ENCODE measurements at places on chromosomes 4 and X.

GRCh38 chrX:150182161-150182560, 181.0 kb upstream of the MAMLD1 start:
- no peak for DNase-seq

GRCh38 chr4:153204728-153205648, 745 bp downstream of the TRIM2 start:
- no peak for DNase-seq

GRCh38 chrX:46759645-46759974, 692 bp upstream of the SLC9A7 start:
- no peak for DNase-seq

- DNase-seq = no peak
Measured at GRCh38 chrX:30643313-30643821, 9.9 kb upstream of the GK start.

- DNase-seq = peak; percentile 34
Measured at GRCh38 chrX:129983575-129984110, 1.2 kb downstream of the BCORL1 start.

- DNase-seq = no peak
Measured at GRCh38 chr4:123463869-123464268, 67.3 kb downstream of the SPRY1 start.

DNA sequence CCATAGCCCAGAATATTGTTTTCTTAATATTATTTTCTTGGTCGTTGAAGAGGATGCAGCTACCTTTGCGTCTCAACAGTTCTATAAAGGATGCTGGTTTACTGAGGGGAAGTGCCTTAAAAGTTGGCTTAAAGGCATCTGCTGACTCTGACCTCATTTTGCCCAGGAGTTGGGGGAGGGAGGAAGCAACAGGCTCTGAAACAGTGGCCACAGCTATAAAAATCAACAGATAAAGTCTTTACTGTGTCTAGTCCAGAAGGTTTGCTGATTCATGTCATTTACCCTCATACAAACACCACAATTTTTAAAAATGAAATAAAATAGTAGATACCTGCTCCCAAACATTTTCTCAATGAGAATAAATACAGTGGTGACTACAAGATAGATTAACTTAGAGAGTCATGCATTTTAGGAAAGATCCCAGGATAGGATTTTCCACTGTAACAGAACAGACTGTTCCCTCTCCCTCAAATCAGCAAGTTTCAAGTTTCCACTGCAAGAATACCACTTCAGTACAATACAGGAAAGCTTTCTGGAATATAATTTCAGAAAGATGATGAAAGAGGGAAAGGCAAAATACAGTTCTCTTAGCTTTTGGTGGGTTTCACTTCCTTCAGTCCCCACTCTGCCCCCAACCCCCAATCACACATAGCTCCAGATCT, 1.9 kb downstream of the PHKA1 start:
- no peak for DNase-seq

DNA sequence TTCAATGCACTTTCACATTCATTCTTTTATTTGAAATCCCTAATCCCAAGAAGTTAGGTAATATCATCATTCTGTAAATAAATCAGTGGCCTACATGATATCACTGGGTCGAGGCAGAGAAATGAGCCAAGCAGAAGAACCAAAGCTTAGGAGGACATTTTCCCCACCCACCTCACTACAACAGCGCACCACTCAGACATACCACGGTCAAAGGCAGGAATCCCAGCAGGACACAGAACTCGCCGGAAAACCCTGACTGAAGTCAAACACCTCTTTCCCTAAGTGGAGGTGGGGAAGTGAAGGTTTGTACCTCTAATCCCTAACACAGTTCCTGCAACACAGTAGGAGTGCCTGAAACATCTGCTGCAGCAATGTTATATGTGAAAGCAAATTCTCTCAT, 21.5 kb downstream of the RELL1 start:
- no peak for DNase-seq

DNA sequence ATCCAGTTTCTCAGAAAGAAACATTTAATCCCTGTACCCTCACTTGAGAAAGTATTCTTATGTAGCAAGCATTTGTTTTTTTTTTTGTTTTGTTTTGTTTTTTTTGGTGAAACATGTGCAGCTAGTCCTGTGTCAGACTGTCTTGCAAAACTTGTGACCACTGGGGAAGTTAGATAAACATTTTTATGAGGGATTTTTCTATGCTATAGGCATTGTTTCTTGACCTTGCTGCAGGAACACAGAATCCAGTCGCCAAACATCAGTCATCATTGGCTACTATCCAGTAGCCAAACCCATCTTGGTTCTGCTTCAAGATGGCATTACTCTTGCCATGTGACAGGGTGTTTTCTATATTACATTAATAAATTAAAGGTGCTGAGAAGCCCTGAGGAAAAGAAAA, 7.7 kb upstream of the MAPK10 start:
- DNase-seq = no peak

DNA sequence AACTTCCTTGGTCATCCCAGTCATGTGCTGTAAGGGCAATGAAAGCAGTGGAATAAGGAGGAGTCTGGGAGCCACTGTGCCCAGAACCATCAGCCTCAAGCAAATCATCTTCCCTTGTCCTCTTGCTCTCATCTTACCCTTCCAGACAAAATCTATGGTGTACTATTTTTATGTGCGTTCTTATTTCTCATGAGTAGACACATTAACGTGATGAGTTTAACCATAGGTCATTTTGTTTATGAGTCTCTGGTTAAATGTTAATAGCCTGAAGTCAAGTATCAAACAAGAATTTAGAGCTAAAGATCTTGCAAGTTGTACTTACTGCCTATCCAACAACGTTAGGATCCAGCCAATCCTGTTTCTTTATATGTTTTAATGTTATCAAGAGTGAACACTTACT, 495.3 kb downstream of the SPRY1 start:
- no peak for DNase-seq

- DNase-seq = no peak
Measured at GRCh38 chrX:153764786-153765137, 713 bp downstream of the PLXNB3 start.

- peak; percentile 49 for DNase-seq
Measured at GRCh38 chrX:9885150-9885549, 82.0 kb upstream of the CLDN34 start.

DNA sequence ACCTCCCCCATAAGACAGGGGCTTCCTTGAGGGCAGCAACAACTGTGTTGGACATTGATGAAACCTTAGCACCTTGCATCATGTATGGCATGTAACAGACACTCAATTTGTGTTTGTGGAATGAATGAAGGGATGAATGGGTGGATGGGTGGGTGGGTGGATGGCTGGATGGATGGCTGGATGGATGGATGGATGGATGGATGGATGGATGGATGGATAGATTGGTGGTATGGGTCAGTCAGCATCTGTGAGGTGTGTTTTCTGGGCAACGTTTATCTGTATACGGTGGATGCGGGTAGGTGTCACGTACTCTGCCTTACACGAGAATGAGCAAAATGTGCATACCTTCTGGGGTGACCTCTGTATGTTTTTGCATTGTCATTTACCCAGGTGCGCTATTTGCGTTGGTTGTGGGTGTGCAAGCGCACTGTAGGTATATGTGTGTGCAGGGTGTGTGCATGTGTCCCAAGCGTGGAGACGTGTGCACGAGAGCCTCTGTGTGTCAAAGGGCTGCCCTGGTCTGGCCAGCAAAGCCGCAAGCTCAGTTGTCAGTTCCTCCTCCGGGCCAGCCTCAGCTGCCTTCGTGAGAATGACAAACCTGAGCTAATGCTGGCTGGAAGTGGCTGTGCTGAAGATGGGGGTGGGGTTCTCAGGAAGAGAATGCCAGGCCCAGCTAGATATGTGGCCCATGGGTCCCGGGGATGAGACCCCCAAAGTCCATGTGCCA, 26.5 kb downstream of the ELF4 start:
- no peak for DNase-seq

DNA sequence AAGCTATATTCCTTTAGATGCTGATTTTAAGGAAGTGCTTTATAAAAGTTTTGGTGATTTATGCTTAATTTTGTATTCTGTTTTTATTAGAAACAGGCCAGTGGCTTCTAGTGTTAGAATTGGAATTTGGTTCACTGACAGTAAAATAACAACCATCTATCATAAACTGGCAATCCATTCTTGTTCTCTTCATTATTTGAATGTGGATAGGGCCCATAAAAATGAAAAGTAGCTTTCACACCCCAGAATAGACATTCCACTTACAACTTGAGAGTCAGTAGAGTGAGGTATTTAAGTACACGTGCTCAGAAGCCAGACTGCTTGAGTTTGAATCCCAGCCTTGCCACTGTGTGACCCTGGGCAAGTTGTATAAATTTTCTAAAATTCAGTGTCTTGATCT, 232.4 kb upstream of the CTSO start:
- no peak for DNase-seq

DNA sequence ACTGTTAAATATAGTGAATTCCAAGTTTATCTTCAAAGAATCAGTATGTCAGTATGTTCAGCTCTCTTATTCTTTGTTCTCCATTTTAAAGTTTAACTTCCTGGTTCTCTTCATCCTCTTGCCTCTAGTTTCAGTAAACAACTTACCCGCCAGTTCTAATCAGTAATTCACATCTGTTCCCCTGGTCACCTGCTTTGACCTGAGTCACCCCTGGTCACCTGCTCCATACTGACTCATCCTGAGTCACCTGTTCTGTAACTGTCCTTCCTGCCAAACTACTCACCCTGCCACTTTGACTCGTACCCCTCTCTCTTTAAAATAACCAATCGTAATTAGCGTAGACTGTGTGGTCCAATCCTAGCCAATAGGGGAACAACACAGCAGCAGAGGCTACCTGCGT, 992.7 kb upstream of the HS3ST1 start:
- DNase-seq = no peak

GRCh38 chr4:164847967-164848649, 28.9 kb upstream of the APELA start:
- DNase-seq = no peak

DNA sequence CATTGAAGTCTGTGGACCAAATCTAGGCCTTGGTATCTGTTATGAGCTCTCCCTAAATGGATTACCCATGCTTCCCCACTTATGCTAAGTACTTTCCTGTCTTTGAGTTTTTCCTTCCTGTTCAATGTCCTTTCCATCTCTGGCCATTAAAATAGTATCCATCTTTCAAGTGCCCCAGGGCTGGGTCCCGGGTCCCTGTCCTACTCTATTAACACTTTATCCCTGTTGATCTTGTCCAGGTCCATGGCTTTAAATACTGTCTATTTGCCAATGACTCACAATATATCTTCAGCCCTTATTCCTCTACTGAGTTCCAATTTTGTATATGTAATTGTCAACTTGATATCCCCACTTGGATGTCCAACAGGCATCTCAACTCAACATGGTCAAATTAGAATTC, 17.7 kb upstream of the RPS6KA3 start:
- DNase-seq = no peak

DNA sequence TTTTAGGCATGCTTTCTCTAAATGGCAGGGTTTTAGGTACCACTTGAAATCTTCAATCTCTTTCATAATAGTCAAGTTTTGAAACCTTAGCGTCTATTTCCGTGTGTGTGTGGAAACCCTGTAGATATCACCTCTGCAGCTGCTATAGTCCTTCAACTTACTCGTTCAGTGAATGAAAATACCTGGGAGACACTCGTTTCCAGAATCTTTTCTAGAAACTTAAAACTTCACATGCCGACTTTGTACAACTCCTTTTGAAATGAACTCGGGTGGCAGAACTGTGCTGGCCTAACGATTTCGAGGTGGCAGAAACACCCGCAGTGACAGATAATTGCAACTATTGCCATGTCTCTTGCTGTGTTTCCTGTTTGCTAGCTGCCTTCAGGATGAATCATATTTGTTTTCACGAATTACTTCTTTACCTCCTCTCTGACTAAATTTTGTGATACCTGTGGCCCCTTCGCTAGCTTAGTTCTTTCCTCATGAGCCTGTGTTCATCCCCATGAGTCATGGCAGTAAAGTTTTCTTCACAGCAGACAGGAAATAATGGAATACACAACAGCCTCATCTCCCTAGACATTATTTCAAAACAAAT, 104.7 kb upstream of the SMIM10 start:
- no peak for DNase-seq

GRCh38 chr4:154307451-154307850, 184.1 kb downstream of the DCHS2 start:
- no peak for DNase-seq

GRCh38 chrX:37781081-37781480, 1.2 kb downstream of the CYBB start:
- no peak for DNase-seq

All from HuH-7.5 (cell line).